Hematopoietic multipotent progenitor cell (in vitro differentiated cells): ENCODE measurements at places on chromosomes 11 and 22.

- DNase-seq = no peak
Measured at GRCh38 chr11:2883640-2883978, 2.0 kb downstream of the CDKN1C start.

- no peak for DNase-seq
Measured at GRCh38 chr11:35042224-35042623, 96.7 kb upstream of the CD44 start.

DNA sequence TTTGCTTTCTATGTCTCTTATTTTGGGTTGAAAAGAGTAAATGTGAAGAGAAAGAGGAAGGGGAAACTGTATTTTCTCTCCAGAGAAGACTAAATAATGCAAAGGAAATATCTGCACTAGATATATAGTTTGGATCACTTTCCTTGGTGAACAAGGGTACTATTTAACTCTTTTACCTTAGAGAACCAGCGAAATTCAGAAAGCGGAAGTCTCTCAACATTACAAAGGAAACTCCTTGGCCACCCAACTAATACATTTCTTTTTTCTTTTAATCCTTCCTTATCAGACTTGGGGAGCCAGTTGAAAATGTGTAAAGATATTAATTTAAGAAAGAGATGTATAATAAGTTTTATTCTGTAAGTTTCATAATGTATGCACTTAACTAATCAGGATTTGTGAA is 64.2 kb downstream of the SESN3 start:
- DNase-seq = peak; percentile 51

- no peak for DNase-seq
Measured at GRCh38 chr11:126853732-126854131, 146.8 kb downstream of the KIRREL3 start.

GRCh38 chr11:102204174-102204573 is 93.9 kb downstream of the YAP1 start:
- DNase-seq = no peak
